ENCODE measurements at places on chromosomes 2 and 18.

GRCh38 chr18:46266473-46266872 lies 162.3 kb downstream of the HAUS1 start:
- no peak for DNase-seq

DNA sequence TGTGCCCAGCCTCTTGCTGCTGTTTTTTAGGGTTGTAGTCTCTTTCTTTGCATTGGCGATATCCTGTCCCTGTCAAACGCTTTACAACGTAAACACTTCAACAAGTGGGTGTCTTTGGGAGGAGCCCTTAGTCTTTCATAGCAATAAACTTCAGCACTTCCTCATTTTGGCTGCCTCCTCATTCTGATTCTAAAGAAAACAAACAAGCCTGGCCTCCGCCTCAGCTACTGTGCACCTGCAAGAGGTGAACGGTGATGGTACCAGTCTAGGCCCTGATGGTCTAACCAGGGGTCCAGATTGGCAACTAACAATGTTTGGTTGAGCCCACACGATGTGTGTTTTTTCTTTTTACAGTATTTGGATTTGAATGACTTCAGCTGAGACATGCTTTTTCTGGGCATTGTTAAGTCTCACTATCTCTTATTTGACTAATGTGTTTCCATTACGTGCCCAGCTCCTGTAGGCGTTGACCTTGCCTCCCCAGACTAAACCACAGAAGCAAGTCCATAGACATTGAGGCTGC lies 53.2 kb upstream of the CUL3 start:
- DNase-seq = no peak

DNA sequence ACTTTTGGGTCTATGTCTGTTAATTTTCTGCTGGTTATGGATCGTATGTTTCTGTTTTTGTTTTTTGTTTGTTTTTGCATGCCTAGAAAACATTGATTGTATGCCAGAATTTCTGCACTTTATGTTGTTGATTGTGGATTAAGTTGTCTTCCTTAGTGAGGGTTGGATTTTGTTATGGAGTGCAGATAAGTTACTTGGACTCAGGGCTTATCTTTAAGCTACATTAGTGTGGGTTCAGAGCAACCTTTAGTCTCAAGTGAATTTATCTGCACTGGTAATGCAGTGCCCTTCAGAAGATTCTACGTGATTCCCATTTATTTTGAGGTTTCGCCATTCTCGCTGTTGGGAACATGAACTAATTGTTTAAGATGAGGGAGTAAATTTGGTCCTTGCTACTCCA lies 32.9 kb downstream of the UBR3 start:
- no peak for DNase-seq

- DNase-seq = no peak
Measured at GRCh38 chr18:10951631-10952544, 197.5 kb downstream of the PIEZO2 start.

DNA sequence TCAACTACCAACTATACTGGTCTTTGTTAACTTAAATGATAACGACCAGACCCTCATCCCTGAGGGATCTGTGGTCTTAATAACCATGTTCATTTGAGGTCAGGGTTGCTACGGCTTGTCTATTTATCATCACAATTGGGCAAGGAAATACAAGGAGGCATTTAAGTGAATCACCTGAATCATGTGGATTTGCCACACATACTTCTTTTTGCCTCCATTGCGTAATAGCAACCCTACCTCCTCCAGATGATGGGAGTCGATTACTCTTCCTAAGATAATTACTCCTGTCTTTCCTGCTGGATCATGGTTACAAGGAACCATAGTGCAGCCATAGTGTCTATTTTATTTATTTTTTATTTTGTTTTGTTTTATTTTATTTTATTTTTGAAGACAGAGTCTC lies 42.2 kb downstream of the TAF4B start:
- DNase-seq = no peak

DNA sequence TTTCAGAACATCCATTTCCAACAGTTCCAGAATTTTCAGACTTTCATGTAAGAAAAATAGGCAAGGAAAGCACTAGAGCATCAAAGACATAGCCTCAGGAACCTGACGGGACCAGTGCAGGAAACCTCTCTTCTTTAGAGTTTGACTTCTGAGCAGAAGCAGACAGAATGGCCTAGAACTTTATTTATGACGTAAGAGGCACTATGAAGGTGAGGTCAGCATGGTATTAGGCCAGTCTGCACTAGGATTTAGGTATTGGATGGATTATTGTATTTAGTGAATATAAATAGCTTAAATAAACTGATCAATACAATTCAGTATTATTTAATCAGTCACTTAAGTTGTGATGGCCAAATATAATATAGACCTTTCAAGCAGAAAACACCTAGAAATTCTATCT lies 117.6 kb downstream of the CYRIA start:
- no peak for DNase-seq

DNA sequence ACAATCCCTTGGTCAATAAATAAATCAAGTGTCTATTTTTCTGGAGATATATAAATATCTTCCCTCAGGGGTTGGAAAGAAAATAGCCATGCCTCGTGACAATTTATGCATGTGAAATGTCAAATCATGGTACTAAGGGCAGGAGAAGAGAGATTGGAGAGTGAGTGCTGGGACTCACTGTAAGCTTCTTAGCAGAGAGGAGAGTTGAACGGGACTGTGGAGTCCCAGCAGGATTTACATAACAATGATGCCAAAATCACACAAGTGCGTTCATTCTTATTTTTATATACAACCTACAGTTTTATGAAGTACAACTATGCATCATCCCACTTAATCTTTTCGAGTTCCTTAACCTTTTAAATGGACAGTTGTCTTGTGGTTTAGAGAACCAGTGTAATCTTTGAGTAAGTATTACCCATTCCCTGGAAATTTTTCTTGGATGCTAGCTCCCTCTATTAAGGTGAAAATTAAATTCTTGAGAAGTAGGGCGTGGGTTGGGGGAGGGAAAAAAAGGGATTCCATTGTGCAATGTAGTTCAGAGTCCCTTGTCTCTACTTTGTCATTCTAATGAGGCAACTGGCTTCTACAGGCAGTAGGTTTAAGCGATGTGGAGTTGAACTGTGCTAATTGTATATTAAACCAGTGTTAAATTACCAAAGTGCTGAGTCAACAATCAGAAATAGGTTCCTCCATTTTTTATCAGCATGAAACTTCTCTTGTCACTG lies 143.6 kb upstream of the EPHA4 start:
- no peak for DNase-seq

- DNase-seq = no peak
Measured at GRCh38 chr2:134943540-134943939, 24.9 kb downstream of the CCNT2 start.

DNA sequence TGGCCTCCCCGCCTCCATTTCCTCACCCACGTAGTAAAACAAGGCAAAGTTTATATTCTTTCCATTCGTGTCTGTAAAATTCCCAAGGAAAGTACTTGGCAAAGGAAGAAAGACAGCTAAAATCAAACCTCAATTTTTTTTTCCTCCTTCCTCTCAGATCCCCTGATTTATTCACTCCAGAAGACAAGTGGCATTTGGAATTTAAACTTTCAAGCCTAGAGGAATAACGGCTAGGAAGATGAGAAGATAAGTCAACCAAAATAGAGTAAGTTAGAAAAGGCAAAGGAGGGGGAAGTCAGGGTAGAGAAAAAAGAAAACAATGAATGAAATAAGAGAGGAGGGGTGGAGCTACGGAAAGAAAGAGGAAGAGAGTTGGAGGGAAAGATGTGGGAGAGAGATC lies 198.9 kb upstream of the PIK3C3 start:
- DNase-seq = no peak

- no peak for DNase-seq
Measured at GRCh38 chr2:218292048-218293014, at the start of gene TMBIM1. Gene TMBIM1 (minus strand): TSS chr2:218292503. CDS start chr2:218282141, 10,362 bp downstream.

- no peak for DNase-seq
Measured at GRCh38 chr18:77124452-77124922, 8.1 kb downstream of the MBP start.

DNA sequence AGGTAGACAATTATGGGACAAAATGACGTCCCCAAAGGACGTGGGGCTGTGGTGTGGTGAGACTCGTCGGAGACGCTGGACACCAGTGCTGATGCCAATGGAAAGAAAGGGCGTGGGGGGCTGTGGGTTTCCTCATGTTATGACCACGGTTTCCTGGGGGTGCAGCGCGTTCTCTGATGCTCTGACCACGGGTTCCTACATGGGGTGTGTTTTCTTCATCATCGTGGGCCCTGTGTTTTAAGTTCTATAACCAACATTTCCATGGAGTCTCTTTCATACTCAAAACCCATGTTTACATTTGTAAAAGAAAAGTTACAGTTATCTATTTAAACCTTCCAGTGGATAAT lies 141.6 kb downstream of the RTP5 start:
- DNase-seq = no peak

DNA sequence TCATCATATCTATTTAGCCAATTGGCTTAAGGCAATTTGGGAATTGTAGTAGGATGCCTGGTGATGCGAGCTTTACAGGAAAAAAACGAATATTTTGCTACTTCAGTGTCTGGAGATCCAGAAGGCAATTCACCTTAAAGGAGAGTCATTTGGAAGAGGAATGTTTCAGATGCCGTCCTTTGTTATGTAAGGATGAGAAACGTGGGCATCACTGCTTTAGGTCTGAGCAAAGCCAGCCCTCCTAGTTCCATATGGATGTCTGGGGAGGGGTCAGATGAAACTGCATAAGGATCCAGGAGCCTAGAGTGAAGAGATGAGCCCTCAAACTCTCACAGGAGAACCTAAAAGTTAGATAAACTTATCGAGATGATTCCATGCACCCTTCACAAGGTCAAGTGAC lies 30.9 kb upstream of the DOCK10 start:
- no peak for DNase-seq

GRCh38 chr2:106175086-106175850 lies 18.8 kb downstream of the UXS1 start:
- no peak for DNase-seq

DNA sequence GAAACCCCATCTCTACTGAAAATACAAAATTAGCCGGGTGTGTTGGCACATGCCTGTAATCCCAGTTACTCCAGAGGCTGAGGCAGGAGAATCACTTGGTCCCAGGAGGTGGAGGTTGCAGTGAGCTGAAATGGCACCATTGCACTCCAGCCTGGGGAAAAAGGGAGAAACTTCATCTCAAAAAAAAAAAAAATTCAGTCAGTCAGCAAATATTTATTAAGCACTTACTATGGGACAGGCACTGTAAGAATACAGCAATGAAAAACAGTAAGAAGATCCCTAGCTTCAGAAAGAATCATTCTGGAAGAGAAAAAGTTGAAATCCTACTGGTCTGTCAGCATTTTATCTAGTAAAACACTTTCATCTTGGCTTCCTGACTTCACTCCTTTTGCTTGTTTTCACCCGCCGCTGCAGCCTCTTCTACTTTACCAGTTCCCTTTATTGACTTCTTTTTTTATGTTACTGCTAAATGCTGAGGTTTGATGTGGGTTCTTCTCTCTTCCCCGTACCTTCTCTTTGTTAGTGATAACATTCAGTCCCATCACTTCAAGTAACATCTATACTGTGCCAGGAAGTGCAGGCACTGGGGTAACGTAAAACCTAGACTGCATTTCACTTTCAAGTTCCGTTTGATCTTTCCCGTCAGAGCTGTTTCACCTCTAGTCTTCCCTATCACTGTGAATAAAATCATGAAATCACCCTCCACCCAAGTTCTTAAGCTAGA lies 10.8 kb upstream of the TAF4B start:
- DNase-seq = no peak
